ENCODE measurements at places on chromosomes 2 and 18.

GRCh38 chr2:70440621-70441020 lies 113.0 kb downstream of the TGFA start:
- no peak for DNase-seq

GRCh38 chr2:197606180-197606579 lies 69.2 kb downstream of the RFTN2 start:
- DNase-seq = no peak

DNA sequence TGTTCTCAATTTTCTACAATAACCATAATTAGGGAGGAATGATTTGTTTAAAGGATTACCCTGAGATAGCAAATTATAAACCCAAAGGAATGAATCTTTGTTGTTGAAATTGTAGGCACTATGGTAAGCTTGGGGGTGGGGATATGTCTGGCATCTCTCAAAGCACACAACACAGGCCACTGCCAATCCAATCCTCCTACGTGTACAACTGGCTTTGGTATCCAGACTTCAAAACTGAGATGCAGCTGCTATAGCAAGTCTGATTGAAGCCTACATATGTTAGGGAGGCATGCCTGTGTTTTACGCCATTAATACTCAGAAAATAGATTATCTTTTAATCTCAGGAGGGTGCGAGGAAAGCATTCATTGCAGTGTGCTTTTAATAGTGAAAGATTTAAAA lies 5.9 kb upstream of the NCOA1 start:
- no peak for DNase-seq

DNA sequence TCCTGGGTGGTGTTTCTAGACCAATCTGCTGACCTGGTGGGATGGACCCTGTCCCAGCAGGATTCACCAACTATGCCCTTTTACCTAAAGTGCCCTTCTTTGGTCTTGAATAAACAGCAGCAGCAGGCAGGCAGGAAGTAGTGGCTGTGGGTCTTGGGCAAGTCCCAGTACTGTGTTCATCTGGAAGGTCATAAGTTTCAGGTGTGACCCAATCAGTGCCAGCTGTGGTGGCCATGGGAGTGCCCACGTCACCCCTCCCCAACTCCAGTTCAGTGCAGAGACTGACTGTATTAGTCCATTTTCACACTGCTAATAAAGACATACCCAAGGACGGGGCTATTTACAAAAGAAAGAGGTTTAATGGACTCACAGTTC lies 148.3 kb upstream of the SRD5A2 start:
- DNase-seq = no peak

DNA sequence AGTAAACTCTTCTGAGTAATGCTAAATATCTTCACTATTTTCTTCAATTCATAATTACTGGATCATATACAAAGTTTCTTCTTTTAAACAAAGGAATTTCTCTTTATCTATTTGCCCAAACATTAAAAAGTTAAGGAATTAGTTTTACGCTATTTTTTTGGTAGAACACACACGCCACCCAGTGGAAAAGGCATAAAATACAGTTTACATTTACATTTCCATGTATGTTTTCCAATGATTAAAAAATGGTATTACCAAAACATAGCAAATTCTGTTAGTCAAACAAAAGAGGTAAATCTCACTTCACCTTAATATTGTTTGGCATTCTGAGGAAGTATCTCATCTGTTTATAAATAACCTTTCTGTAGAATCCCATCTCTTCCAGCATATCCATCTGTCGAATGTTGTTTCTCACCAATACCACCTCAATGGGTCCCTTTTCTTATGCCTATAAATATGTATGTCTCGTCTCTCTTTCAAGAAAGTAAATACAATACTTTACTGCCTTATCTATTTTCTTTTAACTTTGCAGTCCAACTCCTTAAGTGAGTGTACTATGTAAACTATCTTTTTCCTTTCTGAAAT lies 7.2 kb downstream of the BOLL start:
- DNase-seq = peak; percentile 29

GRCh38 chr2:120747706-120748105 lies 12.0 kb downstream of the GLI2 start:
- DNase-seq = no peak

GRCh38 chr18:78792094-78792493 lies 187.5 kb upstream of the SALL3 start:
- DNase-seq = no peak

DNA sequence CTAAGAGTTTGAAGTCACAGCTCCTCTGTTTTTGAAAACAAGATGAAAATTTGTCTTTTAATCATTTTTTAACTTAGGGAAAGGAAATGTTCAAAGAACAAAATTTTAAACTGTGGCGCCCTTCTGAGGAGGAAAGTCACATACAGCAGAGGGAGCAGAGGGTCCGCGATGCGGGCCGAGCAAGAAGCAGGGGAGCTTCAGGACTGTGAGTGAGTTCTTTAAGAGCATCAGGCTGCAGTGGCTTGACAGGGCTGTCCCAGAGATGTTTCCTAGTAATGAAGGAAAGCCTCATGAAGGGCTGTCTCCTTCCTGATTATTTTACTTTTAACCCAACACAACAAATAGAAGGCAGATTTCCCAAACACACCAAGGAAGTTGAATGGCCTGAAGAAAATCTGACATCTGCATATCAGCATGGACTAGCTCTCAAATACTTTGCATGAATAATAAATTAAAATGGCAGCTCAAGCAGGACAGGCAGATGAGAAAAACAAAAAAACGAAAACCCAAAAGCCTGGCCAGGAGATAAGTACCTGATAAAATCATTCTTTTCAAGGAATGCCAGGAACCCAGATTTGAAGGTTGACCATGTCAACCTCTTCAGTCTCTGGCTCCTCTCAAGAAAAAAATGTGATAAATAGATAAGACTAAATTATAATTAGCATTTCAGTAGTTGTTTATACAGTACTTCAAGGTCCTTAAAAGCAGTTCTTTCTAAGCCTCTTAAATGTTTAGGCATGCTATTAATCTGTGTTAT lies 60.8 kb downstream of the SLC40A1 start:
- no peak for DNase-seq

GRCh38 chr2:239819974-239820555 lies 205.1 kb downstream of the NDUFA10 start:
- DNase-seq = peak; percentile 14

DNA sequence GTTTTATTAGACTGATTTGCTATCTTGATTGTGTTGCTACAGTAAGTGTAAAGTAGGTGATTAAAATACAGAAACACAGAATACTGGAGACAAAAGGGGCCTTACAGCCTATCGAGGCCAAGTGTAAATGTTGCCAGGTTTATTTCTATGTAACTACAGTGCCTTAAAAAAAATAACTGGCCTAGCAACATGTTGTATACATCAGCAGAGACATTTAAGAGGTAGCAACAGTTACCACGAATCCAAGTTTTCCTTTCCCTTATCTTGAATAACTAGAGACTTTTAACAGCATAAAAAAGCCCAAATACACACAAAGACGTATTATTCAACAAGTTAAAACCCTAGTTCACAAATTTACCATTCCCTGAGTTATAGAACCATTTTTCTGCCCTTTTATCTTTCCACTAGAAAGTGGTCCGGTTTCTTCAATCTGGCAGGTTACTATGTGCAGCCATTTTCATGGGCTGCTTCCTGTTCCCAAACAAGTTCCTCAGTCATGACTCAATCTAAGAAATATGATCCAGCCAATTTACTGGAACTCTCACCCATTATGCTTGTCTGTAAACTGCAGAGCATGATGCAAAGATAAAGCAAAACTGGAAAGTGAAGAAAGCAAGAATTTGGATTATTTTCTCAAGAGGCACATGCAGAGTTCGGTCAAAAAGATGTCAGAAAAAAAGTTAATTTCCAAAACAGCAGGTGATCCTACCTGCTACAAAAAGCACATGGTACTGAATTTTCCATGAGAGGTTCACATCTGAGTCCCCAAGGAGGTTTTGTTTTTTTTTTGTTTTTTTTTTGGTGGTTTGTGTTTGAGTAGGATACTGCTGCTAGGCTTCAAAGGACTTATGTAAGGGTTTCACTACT lies 22.2 kb downstream of the NFE2L2 start:
- DNase-seq = no peak

GRCh38 chr2:214558341-214558740 lies 147.5 kb downstream of the VWC2L start:
- DNase-seq = no peak

DNA sequence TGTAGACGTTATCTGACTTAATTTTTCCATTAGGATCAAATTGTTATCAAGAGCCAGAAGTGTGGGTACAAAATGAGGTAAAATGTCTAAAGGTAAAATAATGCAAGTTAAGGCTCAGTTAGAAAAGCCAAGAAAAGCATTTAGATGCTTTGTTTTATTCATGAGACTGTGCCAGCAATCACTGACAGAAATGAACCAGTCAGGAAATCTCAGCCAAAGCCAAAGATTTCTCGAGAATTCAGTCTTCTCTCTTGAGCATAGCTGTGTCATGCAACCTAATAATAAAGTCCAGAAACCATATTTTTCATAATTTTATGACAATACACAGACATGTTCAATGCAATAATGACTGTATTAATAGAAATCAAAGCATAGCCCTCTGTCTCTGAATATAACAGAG lies 43.5 kb upstream of the ZNF397 start:
- DNase-seq = no peak

DNA sequence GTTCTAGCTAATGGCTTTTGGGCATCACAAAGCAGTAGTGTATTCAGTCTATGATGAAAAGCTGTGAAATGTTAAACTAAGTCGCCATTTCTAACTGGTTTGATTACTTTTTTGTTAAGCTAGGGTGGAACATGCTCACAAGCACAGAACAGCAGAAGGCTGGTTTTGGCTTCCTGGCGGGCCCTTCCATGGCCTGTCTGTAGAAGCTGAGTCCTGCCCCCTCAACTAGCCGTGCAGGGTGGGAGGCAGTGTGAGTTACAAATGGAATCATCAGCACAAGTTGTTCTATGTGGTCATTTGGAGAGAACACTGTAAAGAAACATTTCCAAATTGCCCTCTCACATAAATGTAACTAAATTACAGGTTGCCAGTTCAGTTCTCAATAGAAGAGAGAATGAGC lies 290.8 kb downstream of the ALPK2 start:
- DNase-seq = no peak

DNA sequence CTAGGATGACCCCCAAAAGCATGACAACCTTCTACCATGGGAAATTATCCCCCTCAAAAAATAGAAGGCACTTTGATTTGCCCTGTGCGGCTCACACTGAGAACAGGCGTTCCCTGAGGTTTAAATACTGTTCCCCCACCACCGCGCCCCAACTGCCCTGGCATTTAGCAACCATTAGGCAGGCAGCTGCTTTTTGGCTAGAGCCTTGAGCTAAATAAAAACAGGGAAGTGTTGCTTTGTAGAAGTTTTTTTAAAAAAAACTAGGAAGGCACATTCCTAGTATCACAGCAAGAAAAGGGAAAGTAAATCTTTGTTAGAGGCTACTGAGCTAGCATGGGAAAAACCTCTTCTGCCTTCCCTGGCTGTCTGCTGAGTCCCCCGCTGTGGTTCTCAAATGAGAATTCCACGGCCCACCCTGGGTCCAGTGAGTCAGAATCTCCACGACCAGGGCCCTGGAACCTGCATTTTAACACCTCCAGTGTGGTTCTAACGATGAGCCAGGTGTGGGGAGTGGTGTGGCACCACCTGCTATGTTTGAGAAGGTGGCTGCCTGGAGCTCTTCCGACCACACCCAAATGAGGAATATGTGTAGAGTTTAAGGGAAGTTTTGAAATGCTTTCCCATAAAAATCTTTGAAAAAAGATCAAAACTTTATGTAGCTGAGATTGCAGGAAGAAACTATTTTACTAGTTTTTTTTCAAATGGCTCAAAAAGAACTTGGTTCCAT lies 66.4 kb downstream of the VIT start:
- DNase-seq = no peak

- DNase-seq = no peak
Measured at GRCh38 chr2:45014831-45015230, 5.6 kb upstream of the SIX2 start.

- no peak for DNase-seq
Measured at GRCh38 chr2:224532931-224533330, 52.2 kb downstream of the CUL3 start.

DNA sequence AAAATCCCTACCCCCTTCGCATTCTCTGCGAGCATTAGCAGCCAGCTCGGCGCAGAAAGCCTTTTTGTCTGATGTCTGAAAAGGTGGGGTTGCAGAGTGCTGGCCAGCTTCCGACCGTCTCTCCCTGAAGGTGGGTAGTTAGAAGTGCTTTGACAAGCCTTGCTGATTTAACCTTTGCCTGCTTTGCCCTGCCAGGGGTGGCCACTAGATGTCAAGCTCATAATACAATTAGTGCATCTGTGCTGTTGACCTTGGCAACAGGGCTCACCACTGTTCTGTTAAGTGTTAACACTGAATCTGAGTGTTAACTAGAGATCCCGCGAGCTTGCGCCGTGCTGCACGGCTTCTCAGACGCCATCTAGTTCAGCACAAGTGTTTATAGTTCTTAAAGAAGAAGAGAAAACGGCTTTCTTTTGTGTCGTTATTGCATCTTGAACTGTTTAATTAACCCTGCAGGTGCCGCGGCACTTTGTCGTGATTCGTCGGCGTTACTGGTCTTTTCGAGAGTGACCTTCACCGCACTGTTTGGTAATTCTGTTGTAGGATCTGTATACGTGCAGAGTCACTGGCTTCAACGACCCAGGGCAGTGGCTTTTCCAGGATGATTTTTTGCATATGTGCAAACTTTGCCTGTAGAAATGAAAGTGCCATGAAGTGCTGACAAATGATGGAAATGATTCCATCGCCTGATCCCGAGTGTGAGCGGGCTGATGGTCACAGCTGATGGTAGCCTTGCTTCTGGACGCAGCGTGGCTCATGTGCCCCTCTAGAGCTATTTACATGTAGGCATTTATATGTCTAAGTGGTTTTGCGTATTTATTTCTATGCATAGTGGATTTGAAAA lies 5.5 kb downstream of the SALL3 start:
- DNase-seq = no peak

DNA sequence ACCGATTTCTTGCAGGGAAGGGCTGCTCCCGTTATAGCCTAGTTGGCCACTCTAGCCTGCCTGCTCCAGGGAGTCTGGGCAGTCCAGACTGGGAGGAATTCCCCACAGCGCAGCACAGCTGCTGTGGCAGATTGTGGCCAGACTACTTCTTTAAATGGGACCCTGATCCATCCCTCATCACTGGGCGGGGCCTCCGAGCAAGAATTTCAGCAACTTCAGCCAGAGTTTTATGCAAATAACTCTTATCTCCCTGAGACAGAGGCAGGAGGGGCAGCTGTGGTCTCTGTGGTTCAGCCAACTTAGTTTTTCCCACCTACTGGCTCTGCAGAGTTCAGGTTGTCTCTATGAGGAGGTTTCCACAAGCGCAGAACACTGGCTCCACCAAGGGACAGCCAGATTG lies 1583.2 kb downstream of the SUCLG1 start:
- no peak for DNase-seq
